Stomach (tissue), 19 donors: ENCODE measurements at places on chromosomes 16 and 17.

DNA sequence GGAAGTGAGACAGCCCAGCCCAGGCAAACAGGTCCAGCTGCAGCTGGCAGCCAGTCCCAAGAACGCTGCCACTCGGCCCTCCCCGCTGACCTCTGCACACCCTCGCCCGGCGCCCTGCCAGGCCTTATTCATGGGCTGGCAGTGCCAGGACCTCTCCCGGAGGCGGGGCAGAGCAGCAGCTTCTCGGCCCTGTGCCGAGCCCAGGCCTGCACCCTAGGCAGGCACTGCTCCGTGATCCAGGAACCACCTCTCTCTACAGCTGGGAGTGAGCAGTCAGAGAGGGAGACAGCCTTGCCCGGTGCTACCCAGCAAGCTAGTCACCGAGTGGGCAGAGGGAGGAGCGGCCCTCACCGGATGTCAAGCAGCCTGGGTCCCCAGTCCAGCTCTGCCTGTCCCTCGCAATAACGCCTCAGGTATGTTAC, 79.9 kb upstream of the CBX4 start:
- peak; percentile 99 for DNase-seq

GRCh38 chr16:5951486-5951885, 853.9 kb upstream of the EEF2KMT start:
- no peak for DNase-seq

GRCh38 chr16:83685615-83686165, 122.1 kb upstream of the HSBP1 start:
- no peak for DNase-seq

DNA sequence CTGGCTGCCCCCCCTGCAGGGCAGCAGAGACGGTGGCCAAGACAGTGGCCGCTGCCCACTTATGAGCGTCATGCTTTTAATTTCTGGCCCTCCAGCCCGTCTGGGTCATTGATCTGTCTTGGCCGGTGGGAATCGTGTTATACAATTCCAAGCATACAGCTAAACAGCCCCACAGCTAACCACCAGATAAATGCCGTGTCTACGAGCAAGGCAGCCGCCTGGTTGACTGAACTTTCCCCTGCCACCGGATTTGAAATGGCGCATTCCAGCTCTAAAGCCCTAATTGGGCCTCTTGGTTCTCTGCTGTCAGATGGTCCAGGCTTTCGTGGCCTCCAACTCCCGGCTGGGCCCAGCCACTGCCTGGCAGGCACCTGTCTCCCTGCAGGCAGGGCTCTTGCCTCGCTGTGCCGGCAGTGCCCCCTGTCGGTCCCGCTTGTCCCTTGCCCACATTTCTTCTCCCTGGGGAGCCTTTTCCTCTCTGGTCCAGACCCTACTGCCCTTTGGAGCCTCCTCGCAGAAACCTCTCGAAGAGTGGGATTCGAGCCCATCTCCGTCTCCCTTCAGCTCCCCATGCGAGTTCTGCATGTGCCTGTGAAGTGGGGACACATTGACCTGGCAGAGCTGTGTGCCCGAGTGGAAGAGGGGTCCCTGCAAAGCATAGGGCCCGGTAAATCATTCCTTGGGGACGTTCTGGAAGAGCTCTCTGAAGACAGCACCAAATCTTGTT, 1.8 kb upstream of the RBFOX3 start:
- peak; percentile 70 for DNase-seq

DNA sequence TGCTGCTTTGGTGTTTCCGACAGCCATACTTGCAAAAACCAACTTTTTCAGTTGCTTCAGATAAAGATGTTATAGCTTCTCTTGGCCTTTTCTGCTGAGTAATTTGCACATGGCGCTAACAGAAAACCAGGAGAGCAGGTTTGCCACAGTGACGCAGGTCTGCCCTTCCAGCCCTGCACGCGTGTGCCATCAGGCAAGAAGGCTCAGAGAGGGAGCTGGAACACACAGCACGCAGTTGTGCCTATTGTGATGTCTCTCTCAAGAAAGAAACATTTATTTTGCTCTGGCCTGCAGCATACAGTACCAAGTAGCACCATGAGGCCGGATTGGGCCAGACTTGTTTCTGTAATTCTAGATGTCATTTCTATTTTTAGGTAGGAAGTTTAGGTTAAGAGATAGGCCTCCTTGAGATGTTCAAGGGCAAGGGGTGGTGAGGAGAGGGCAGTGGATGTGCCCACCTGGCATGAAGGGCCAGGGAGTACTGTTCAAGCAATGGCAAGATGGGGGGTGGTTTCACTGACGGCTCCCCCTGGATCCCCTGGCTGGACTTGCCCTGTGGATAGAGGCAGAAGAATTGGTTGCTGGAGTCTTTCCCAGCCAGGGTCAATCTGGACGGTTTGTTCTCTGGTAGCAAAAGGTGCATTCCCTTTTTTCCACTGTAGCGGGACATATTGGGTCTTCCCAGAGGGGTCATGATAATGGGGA, 1.9 kb downstream of the CBX2 start:
- no peak for DNase-seq

DNA sequence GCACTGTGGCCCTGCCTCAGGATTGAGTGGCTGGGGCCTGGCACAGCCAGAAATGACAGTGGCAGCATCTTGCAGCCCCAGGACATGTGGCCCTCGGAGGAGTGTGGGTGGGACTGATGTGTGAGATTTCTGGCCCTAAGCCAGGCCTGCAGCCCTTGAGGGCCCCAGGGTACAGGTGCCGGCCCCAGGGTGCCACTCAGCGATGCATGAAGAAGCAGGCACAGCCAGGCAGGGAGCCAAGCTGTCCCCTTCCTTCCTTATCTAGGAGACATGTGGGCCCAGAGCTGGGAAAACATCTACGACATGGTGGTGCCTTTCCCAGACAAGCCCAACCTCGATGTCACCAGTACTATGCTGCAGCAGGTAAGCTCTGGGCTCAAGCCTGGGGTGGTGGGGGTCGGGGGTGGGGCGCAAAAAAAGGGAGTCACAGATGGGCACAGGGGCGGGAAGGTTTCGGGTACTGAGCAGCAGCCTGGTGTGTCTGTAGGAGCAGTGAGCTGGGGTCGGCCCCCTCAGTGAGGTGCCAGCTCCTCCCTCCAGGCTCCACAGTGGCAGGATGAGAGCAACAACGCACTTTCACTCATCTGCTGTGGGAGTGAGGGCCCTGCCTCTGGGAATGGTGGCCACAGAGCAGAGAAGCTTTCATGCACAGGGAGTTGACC, 4.1 kb downstream of the ACE start:
- no peak for DNase-seq

GRCh38 chr16:23863511-23864422, 28.0 kb downstream of the PRKCB start:
- DNase-seq = no peak

- no peak for DNase-seq
Observed at GRCh38 chr17:30323895-30324319, 9.9 kb downstream of the TMIGD1 start.

- no peak for DNase-seq
Observed at GRCh38 chr16:67039260-67040020, 10.5 kb downstream of the CBFB start.

DNA sequence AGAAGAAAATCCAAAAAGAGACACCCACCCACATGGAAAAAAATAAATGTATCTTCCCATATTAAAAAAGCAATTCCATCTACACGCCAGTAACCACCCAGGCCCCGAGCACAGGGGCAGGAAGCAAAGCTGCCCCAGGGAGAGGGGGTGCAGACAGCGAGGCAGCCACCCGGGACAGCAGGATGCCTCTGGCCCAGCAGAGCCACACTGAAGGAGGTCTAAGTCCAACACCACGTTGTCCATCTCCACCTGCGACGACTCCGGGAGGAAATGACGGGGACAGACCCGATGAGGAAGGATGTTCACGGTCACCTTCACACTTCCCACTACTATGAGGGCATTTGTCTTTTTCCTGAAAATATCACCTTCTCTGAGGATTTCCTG, 14.4 kb upstream of the CYTH1 start:
- no peak for DNase-seq

GRCh38 chr17:75047398-75048098, 523 bp downstream of the KCTD2 start:
- no peak for DNase-seq

- DNase-seq = no peak
Observed at GRCh38 chr17:60164697-60165096, 14.9 kb downstream of the CA4 start.

- no peak for DNase-seq
Observed at GRCh38 chr16:79211586-79211985, 389.0 kb downstream of the MAF start.

DNA sequence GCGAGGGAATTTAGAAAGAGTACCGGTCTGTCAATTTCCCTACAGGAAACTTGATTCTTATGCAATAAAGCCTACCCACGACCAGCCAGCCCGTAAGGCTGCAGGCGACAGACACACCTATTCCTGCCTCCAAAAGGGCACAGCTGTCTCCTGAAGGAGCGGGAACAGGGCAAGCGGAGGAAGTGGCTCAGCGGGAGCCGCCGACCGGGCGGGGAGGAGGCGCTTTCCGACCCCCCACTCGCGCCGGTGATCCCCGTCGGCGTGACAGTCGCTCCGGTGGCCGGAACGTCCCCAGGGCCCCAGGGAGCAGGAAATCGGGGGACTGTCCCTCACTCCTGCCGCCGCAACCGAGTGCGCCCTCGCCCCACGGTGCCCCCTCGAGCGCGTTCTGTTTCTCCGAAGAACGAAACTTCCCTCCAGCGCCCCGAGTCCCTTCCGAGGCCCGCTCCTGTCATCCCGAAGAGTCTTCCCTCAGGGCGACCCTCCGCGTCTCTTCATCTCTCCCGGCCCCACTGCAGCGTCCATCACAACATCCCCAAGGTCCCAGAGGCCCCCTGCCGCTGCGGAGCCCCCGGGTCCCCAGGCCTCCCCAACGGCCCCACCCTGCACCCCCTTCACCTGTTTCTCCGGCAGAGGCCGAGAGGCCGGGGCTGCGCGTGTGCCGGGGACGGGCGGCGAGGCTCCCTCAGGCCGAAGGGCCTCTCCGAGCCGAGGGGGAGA, 421 bp downstream of the STAT3 start:
- peak; percentile 65 for DNase-seq

GRCh38 chr16:66574081-66574480, 5.2 kb upstream of the CMTM2 start:
- no peak for DNase-seq

DNA sequence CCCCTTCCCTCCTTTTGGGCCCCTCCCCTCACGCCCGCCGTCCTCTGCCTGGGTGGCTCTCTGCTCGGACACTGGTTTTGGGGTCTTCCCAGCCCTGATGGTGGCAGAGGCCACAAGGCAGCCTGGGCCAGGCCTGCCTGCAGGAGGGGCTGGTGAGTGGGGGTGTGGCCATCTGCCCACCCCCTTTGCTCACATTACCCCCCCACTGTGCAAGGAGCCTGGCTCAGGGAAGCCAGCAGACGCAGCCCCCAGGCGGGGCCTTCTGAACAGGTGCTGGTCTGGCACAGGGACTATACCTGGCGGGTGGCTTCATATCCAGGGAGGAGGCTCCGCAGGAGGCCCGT, 10.7 kb upstream of the ZFPM1 start:
- DNase-seq = no peak

DNA sequence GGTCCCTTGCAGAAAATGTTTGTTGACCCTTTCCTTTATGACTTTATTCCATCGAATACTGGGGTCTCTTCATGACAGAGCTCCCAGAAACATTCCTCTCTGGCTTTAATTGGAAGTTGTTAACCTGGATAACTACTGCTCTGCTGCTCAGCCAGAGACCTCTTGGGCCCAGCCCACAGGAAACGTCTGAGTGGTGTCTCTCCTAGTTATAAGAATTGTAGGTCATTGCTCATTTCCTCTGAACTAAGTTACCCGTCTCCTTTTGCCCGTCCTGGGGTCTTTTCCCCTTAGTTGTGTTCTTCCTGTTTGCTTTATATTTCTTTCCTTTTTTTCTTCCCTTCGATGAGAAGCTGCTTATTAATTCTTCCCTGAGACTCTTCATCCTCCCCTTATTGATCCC, 9.0 kb downstream of the MAP2K6 start:
- DNase-seq = no peak

GRCh38 chr17:12665263-12666210, at the start of gene MYOCD:
Gene MYOCD (plus strand): TSS chr17:12665890. CDS start chr17:12666189, 299 bp downstream.
- DNase-seq = peak; percentile 75

DNA sequence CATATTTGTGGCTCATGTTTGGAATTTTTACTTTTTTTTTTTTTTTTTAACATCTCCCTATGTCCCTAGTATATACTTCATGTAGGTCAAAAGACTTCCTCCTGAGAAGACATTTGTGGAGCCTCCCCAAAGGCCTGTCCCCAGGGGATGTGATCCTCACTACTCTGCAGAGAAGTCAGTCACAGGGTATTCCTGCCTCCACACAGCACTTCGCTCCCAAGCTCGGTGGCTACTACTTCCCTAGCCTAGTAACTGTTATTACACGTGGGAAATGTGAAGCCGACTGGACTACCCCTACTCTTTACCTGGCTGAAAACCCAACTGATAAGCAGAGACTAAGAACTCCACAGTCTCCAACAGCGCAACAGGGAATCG, 116.8 kb downstream of the HIC1 start:
- DNase-seq = no peak

- DNase-seq = no peak
Observed at GRCh38 chr16:56728980-56729734, 772 bp upstream of the NUP93 start.

DNA sequence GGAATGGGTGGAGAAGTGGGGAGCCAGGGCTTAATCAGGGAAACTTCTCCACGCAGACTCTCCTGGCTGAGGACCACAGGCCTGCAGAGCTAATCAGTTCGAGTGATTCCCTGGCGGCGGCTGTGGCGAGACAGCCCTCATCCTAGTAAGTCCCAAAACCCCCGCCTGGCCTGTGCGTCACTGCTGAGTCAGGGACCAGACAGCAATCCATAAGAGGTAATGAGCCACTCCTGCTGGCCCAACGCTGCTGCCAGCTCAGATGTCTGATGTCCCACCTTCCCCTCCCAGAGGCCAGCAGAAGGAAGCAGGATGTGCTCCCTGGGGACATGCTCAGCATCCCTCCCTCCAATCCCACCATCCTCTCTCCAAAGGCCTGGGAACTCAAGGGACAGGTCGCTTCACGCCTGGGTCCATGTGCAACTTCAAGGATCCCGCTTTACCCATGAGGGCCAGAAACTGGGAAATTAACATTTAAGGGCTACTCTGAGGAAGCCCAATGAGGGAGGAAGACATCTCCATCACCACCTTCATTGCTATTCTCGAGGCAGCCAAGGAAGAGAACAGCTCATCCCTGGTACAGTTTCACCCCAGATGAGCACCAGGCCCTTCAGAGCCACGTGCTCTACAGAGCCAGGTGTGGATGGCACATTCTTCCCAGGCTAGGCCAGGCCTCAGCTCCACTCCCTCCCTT, 7.9 kb downstream of the ACLY start:
- DNase-seq = no peak

DNA sequence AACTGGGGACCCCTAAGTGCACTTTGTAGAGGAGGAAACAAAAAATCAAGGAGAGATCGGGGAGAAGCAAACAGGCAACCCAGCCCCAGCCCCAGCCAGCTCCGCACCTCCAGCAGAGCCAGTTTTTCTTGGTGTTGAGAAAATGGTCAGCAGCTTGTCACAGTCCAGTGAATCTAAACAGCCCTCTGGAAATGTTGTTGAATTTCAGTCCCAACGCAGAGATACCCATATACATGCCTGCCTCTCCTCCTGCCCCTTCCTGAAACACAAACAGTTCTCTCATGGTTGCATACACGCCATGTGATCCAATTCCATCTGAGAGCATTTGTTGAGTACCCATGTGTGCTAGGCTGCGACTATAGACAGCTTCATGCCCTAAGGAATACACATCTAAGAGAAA, 42.4 kb upstream of the LHX1 start:
- no peak for DNase-seq
